ENCODE measurements at places on chromosomes 16 and 17. TPM values are rescaled to one million over a fixed set of nuclear protein-coding genes. Genes with fewer than 3 reads are reported as not detected.

DNA sequence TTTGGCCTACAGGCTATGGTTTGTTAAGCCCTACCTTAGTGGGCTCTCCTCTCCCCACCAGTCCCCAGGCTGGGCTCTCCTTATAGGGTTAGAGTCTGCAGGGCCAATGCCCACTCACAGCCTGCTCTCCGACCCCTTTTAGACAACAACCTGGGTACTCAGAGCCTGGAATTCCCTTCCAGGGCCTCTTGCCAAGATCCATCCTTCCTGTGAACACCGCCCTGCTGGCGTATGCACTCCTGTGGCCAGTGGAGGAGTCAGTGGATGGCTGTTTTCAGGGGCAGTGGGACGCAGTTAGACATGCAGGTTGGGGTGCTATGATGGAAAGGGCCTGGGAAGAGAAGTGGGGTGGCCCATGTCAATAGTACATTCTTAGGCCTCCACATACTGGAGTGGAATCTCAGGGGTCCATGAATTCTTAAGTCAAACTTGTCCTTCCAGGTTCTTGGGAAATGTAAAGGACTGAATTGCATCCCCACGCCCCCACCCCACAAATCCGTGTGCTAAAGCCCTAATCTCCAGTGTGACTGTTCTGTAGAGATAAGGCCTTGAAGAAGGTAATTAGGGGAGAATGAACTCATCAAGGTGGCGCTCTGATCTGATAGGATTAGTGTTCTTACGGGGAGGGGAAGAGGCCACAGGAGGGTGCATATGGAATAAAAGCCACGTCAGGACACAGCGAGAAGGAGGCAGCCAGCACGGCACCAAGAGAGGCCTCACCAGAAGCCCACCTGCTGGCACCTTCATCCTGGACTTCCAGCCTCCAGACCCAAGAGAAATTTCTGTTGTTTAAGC lies 81.6 kb upstream of the CACNG5 start:
- no peak for DNase-seq

The SLFN14 gene
- total RNA-seq, result not detected

The C17orf113 gene
- total RNA-seq, result 2.3 TPM

DNA sequence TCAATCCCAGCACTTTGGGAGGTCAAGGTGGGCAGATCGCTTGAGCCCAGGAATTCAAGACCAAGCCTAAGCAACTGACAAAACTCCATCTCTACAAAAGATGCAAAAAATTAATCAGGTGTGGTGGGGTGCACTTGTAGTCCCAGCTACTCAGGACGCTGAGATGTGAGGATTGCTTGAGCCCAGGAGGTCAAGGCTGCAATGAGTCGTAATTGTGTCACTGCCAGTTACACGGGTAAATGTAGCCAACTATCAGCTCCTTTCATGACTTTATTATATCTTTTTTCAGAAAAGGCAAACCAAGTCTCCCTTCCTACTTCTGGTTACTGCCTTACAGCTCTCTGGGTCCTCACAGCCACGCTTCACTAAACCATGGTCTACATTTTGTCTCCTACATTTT lies 4.0 kb downstream of the SDF2 start:
- no peak for DNase-seq

DNA sequence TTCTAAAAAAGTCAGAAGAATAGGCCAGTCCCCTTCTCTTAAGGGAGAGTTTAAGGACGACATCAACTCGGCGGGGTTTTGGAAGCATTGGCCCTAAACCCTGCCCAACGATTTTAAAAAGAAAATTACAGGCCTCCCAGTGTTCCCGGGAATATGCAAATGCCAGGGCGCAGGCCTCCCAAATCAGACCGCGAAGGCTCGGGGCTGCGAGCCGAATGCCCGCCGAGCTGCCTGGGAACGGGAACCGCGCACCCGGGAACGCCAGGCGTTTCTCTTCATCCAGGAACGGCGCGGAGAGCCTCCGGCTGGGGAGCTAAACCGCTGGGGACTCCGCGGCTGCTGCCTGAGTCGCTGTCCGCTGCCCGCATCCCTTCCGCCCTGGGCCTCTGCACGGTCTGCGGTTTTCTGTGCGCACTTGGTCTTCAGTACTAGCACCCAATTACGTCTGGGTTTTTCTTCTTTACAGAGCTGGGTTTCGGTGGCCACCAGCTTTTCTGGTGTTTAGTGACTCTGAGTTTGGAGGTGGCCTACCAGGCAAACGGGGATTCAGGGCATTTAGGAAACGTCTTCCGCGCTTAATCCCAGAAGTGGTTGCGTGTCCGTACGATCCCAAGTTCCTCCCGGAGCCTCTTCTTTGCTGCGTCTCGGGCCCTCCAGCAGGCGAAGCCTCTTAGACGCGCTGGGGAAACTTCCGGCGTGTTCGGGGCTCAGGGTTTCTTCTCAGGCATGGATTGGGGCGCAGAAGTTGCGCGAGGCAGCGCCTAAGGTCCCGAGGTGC lies 5.7 kb downstream of the IRX5 start:
- no peak for DNase-seq
